ENCODE measurements at places on chromosomes 6 and 20.
A peak's percentile ranks its signal among the peaks of the same experiment; 100 is the strongest.

DNA sequence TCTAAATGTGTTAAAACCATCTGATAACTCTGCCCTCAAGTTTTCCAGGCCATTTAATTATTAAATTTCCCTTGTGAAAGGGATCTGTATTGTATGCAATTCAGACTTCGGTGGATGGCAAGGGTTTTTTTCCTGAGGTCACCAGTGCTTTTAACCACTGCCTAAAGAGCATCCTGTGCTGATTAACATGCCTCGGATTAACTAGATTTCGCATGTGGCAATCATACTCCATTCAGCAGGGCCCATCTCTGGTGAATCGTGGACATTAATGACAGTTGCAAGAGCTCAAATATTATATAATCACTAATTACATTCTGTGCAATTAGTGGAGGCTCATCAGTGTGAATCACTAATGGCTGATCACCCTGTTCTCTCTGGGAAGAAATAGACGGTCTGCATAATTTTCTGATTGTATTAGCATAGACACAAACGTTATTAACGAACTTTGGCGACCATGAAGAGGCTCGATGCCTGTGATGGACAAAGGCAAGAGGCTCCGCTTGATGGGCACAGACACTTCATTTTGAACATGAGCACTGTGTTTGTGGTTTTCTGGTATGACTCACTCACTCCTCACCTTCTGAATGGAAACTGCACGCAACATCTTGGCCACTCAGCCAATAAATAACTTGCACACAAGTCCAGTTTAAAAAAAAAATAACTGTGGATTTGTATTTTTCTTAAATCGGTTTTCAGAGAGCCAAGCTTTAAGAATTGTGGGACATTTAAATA lies 31.4 kb downstream of the LINC00237 start:
- DNase-seq, result peak; percentile 34

GRCh38 chr6:14743474-14744211 lies 502.2 kb upstream of the JARID2 start:
- DNase-seq, result no peak

GRCh38 chr20:5923493-5923892 lies 26.8 kb downstream of the TRMT6 start:
- peak; percentile 66 for DNase-seq

- no peak for DNase-seq
Observed at GRCh38 chr6:143333749-143334520, 116.6 kb downstream of the ADAT2 start.

DNA sequence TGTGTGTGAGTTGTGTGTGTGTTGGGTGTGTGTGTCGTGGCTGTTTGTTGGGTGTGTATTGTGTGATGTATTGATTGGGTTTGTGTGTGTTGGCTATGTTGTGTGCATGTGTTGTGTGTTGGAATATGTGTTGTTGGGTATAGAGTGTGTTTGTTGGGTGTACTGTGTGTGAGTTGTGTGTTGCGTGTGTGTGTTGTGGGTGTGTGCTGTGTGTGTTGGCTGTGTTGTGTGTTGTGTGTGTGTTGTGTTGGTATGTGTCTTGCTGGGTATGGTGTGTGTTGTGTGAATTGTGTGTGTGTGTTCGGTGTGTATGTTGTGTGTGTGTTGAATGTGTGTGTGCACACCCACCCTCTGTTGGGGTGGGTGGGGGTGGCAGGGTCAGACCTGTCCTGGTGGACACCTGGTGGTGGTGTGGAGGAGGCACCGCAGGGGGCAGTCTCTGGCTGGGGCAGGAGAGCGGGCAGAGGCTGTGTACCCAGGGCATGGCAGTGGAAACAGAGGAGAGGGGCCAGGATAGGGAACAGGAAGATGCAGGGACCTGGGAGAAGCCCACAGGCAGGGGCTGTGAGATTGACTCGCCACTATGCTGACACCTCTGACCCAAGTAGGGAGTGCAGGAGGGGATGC lies 25.5 kb upstream of the PXDC1 start:
- no peak for DNase-seq

- DNase-seq, result peak; percentile 89
Observed at GRCh38 chr6:135180542-135181332, at the start of gene MYB. Gene MYB (plus strand): TSS chr6:135181308. CDS start chr6:135181514, 206 bp downstream.

GRCh38 chr6:30966154-30966553 lies 17.4 kb upstream of the MUC21 start:
- DNase-seq, result no peak

- DNase-seq, result peak; percentile 75
Observed at GRCh38 chr20:38875175-38875993, 50.8 kb upstream of the FAM83D start.

DNA sequence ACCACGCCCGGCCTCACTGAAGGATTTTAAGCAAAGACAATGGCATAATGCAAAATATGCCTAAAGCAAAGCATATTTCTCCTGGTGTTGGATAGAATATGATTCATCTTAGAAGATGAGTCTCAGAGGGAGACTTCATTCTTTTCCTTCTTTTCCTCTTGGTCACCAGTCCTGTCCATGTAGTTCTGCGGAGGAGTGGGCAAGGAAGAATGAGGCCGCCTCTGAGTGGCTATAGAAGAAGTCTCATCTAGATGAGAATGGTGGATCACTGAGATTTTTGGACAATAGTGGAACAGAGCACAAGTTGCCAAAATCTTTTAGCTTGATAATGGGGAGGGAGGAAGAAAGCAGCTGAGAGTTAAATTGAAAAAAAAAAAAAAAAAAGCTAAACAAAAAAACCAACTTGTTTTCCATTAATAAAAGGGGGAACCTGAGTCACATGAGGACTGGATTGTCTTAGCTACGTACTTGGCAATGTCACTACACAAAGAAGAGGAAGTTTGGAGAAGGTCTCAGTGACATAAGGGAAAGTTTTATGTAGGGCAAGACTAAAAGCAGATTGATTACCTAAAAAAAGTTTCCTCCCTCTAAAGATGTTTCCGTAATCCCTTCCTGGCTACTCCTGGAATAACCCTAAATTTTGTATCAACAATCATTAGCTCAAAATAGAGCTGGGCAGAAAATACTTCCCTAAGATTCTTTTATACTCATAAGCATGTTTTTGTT lies 6.0 kb downstream of the CD83 start:
- peak; percentile 71 for DNase-seq

GRCh38 chr6:36381502-36382389 lies 5.7 kb downstream of the ETV7 start:
- DNase-seq, result no peak

- DNase-seq, result no peak
Observed at GRCh38 chr6:43728586-43728985, 41.0 kb upstream of the MRPS18A start.

- DNase-seq, result no peak
Observed at GRCh38 chr6:132060591-132060990, 109.4 kb upstream of the CCN2 start.

- no peak for DNase-seq
Observed at GRCh38 chr20:49426395-49426794, 56.1 kb downstream of the KCNB1 start.

DNA sequence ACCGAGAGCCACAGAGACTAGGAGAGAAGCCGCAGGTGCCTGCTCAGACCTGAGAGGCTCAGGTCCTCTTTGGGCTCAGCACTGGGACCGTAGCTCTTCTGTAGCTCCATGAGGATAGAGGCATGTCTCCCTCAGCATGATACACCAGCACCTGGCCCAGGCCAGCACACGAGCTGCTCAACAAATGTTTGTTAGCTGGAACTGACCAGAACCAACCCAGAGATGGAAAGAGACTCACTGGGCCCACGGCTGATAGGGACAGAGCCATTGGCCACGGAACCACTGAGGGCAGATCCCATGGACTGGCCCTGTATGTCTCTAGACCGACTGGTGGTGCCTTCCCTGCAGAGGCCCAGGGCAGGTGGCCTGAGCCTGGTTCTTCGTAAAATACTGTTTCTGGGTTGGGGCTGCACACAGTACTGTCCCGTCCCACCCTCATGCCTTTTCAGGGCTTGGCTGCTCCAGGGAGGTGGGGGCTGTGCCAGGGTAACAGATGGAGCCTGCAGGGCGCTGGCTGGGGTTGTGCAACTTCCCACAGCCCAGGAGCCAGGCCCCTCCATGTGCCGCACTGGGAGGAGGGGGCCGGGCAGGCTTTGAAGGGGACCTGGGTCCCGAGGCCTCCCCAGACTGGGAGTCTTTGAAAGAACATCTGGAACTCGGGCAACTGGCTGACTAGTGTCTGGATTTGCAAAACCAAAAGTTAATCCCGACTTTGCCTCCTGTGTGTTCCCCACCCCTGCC lies 5.2 kb downstream of the C20orf204 start:
- peak; percentile 66 for DNase-seq
